ENCODE measurements at places on chromosomes 3 and 15. TPM values are rescaled to one million over a fixed set of nuclear protein-coding genes. Genes with fewer than 3 reads are reported as not detected.

Gene MORC1
- total RNA-seq: not detected

Gene TEX55
- not detected for total RNA-seq

Gene PPIB
- total RNA-seq: 345 TPM

Gene GRAMD1C
- 14.7 TPM for total RNA-seq

Gene WDR76
- total RNA-seq: 15.7 TPM

DNA sequence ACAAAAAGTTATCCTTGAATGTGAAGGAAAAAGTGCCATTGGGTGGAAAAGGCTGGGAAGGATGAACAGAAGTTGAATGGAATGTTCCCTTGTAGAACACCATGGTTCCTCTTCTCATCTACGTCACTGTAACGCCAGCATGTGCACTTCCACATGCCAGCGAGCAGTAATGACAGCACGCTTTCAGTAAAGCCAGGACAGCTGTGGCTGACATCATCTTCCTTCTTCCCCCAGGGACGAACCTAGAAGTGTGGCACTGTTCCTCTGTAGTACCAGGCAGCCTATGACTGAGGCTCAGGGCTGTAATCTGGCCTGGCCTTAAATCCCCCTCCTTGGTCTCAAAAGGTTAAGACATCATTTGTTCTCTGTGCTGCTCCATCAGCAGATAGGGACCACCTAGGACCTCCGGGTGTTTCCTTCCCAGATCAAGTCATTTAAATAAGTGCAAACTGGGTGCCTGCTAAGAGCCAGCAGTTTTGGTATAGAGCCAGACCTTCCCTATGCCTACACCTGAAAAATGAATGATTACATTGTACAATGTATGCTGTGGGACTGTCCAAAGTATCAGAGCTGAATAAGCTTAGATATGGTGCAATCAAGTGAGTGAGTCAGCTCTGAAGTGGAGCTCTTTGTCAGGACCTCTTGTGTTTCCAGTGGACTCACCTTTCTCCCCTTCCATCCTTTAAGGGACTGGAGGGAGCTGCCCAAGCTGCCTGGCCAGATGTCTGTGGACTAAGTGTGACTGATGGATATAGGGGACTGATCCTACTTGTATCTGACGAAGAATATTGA, 5.6 kb upstream of the SRPRB start:
- DNase-seq: peak; percentile 81

DNA sequence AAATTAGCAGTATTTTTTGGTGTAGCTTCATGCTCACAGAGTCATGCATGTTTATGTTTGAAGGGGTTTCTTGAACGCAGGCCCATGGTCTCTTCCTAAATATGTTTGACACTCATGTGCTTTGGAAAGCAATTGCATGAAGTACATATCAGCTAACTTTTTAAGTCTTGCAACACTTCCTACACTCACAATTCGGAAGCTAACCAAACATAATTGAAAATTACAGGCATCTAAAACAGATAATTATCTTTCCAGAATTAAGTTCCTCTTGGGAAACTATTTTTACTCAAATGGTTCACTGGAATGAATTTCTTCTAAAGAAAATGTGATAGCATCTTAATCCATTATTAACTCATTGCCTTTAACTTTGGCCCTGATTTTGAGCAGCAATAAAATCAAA, 438.9 kb downstream of the RAP2B start:
- DNase-seq: no peak

DNA sequence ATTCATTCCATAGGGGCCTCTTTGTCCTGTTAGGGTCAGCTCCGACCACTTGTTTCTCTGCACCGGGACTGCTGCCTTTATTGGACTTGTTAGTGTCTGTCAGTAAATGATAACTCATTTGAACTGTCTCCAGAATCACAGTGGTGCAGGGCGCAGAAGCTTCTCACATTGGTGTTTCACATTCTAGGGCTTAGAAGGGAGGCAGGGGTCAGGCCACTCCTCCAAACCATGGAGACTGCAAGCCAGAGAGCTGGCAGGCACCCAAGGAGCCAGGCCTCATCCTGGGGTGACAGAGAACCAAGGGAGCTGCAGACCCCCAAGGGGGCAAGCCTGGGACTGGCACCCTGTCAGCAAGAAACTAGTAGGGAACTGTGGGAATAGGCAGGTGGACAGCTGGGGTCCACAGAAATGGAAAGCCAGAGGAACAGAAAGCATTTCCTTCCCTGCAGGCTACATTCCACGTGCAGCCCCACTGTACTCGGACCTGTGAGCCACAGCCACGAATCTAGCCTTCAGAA, 49.1 kb downstream of the CCNL1 start:
- DNase-seq: no peak

DNA sequence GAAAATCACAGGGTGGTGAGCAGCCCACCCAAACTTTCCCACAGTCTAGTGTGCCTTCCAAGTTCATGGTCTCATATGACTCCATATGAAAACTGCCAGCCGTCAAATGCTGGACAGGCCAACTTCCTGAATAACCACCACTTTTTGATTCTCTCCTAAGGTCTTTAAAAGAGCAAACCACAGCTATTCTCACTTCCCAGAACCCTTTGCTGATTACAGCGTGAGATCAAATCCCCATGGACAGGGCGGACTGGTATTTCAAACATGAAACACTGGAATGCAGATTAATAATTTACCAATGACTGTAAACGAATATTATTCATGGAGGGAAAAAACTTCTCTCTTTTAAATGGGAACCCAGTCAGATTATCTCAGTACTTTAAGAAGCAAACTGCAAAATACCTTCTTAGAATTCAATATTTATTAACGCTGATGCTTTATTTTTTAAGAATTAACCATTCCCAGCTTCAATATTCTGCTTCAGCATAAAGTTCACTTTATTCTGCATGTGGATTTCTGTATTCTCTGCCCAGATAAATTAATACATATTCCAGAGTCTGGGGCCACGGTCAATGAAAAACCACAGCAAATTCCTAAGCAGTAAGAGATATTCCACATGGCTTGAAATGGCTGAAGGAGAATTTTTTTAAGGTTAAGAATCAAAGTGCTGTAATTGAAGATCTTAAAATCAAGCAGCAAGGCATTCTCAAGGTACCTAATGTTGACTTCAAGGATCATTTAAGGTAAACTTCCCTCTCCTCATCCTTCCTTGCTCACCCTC, 42.9 kb downstream of the MYO1E start:
- DNase-seq: no peak

DNA sequence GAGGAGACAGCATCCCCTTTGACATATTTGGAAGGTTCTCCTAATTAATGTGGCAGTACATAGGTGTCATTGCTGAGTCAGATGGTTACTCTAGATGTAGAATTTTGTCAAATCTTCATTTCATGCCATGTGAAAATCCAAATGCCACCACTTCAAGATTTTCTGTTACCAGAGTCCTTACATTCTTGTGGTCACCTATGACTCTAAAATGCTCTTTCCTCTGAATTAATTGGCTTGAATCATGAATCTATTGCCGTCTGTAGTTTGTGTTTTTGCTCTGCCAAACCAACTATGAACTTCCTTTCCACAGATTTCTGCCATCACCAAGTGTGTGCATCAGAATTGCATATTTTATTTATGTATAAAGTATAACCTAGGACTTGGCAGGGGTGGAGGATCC, 269.4 kb upstream of the ZPLD1 start:
- DNase-seq: no peak

DNA sequence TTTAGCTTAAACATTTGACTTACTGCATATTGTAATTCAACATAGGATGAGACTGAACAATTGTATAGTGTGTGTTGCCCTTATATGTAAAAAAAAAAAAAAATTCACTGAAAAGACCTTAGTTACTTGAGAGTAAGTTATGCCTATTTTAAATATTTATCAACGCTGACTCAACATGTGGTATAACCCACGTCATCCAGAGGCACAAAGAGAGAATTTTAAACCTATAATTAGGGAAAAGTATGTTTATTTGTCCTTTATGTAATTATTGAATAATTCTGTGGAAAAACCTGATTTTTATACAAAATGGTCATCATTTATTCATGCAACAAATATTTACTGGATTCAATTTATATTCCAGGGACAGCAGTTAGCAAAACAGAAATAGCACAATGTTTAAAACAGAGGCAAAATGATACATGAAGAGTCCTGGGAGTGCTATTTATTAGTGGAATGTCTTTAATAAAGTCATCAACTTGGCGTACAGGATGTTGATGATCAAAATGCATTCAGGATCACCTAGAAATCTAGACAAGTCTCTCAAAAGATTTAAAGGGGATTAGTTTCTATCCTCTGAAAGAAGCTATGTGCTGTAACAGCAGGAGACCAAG, 223.7 kb downstream of the PCCB start:
- DNase-seq: no peak

DNA sequence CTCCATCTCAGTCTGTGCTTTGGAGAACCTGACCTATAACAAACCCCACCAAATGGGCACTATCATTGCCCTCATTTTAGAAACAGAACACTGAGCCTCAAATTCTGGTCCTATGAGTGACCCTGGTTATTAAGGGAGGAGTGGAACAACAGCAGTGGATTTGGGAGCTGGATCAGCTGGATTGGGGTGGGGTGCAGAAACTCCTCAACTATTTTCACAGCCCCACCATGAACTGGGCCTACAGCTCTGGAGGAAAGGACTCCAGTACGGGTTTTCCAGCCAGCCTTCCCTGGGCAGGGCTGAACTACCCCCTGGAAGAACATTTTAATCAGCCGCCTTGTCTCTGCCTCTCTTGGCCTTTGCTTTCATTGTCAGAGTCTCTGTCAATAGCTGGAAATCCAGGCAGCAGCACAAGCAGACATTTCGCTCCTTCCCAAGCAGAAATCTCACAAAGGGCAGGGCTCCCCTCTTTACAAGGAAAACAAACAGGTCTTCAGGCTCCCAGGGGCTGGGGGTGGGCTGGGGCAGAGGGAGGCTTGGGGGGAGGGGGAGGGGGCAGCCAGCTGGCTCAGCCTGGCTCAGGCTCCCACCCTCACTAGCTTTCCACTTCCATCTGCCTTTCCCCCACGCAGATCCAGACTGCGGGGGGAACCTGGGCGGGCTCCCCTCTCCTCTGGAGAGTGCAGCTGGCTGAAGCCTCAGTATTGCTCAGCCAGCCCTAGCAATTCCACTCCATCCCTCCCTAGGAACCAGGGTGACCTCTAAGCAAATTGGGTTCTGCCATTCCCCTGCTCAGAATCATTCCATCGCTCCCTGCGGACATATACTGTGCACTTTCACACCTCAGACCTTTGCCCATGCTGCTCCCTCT, 13.7 kb upstream of the TLE3 start:
- DNase-seq: peak; percentile 70

GRCh38 chr3:115280506-115280905, 133.4 kb upstream of the ZBTB20 start:
- no peak for DNase-seq

DNA sequence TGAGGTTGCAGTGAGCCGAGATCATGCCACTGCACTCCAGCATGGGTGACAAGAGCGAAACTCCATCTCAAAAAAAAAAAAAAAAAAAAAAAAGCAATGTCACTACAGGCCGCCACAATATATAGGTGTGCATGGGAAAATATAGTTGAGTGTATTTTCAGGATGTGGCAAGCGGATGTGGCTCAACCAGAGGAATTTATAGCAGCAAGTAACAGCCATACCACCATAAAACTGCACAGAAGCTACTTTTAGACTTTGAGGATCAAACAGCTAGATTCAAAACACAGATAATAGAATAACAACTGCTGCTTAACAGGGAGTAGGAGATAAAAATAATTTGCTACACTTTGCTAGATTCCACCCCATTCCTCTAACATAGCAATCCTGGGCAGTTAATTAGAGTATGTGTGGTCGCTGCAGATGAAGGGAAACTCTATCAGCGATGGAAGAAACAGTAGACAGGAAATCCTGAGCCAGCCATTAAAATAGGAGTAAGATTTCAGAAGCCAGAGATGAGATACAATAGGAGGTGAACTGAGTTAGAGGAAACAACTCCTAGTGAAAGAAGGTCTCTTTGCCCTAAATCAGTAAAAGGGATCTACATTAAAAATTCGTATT, 318.7 kb upstream of the STT3B start:
- no peak for DNase-seq

DNA sequence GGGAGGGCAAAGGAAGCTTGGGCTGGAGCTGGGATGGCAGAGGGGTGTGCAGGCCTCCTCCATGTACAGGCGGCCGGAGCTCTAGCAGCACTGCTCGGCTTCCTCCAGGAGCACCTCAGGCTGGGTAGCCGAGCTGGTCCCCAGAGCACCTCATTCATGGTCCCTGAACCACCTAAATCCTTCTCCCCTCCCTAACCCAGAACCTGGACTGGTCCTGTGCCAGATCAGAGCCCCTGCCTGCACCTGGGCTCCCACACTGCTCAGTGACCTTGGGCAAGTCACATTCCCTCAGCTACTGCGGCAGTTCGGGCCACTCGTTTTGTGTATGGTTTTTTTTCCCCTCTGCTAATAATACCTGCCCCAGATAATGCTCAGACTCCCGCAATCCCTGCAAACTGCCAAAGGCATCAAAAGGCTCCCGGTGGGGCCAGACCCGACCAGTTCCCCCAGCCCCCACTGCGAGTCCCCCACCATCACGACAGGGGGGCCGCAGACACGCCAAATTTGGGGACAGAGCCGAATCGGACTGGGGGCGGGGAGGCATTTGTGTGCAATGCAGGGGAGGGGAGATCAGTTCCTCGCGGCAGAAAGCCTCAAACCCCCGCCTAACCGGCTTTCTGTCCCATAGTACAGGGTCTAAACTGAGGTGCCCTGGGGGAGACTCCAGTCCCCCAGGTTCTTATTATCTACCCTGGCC, 1.3 kb downstream of the SEMA7A start:
- no peak for DNase-seq

DNA sequence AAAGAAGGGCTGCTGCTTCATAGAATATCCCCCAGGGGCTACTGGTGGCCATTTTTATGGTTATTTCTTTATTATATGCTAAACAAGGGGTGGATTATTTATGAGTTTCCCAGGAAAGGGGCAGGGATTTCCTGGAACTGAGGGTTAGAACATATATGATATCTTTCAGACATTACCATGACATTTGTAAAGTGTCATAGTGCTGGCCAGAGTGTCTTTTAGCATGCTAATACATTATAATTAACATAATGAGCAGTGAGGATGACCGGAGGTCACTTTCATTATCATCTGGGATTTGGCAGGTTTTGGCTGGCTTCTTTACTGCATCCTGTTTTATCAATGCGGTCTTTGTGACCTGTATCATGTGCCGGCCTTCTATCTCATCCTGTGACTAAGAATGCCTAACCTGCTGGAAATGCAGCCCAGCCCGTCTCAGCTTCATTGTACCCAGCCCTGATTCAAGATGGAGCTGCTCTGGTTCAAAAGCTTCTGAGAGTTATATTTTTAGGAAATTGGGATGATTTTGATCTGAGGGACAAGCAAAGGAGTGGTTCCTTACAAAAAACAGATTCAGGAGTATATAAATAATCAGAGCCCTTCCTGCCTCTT, 9.1 kb upstream of the ZBTB20 start:
- DNase-seq: no peak

- DNase-seq: no peak
These were observed 29.5 kb upstream of the THSD4 start for GRCh38 chr15:71085809-71086208.

GRCh38 chr15:83312071-83312470, 27.6 kb upstream of the BNC1 start:
- DNase-seq: peak; percentile 72

DNA sequence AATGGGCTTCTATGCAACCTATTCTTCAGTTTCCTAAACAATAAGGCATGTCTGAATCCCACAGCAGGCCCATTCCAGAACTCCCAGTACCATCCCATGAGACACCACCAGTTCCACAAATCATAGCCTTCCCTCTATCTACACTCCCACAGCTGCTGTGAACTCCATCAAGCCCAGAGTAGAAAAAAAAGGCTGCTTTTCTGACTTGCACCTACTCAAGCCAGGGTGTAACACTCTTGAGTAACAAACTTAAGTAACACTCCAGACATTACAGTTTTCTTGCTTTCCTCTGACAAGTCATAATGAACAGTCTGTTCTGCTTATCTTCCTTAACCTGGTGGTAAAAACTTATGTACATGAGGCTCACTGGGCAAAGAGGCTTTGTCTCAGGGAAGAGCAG, 283.1 kb downstream of the NFKBIZ start:
- no peak for DNase-seq

All from PC-9 (cell line).